Activated CD8-positive, alpha-beta T cell treated with anti-CD3 and anti-CD28 coated beads, Interleukin-2, amount 10 ng/mL, durations not matched to agents 7 days and 5 days (primary cell): ENCODE measurements at places on chromosomes 2 and 18. TPM values are rescaled to one million over a fixed set of nuclear protein-coding genes. Genes with fewer than 3 reads are reported as not detected.

GRCh38 chr2:24512831-24513230, 21.8 kb downstream of the NCOA1 start:
- no peaks in the 10 kb centered on the region for H3K36me3 ChIP-seq
- no peak for DNase-seq
- H3K27ac ChIP-seq: no peak overlapping the region

DNA sequence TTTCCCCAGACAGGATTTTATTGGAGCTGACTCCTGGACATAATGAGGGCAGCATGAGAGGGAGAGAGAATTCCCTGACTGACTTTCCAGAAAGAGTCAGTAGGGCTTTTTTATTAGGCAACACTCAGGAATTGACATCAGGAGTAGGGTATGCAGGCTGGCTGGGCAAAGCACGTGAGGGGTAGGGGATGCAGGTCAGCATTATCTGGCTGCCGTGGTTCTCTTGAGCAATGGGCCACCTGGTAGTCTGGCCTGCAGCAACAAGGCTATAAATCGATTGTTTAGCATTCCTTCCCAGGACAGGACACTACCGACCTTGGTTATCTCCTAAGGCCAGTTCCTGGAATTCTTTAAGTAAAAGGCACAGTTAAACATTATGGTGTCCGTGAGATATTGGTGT, 160.8 kb upstream of the AGAP1 start:
- H3K27ac ChIP-seq: no peak overlapping the region
- no peak overlapping the region for H3K4me3 ChIP-seq
- no peak for DNase-seq
- H3K4me1 ChIP-seq: no peaks in the 10 kb centered on the region
- no peaks in the 10 kb centered on the region for H3K27me3 ChIP-seq
- H3K36me3 ChIP-seq: no peaks in the 10 kb centered on the region

- no peak for DNase-seq
- H3K27me3 ChIP-seq: peaks cover 6% of the 10 kb centered on the region
- H3K27ac ChIP-seq: no peak overlapping the region
- H3K4me1 ChIP-seq: no peaks in the 10 kb centered on the region
- no peak overlapping the region for H3K4me3 ChIP-seq
Measured at GRCh38 chr2:74314107-74314506, 29.1 kb downstream of the SLC4A5 start.

DNA sequence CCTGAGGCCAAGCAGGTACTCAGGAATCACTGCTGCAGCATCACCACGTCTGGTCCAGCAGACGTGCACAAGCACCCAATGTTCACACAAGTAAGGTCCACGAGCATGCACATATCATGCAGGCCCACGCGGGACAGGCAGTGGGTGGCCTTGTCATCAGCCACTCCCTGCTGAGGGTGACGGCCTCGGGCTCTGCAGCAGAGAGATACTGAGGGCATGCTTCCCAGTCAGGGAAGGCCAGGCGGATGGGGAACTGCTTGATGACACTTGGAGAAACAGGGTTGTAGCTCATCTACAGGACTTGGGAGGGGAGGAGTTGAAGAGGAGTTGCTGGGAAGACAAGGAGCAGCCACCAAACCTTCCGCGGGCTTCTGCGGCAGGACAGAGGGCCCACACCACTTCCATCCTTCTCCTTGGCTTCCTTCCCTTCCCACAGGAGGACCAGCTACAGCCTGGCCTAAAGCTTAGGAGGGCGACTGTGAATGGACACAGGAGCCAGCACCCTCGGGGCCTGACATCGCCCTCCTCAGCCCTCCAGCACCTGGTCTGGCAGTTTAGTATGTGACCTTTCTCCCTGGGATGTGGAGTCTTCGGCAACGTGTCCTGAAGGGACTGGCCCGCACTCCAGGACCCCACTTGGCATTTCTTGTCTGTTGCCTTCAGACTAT, 15.2 kb downstream of the MFSD2B start:
- DNase-seq: no peak
- no peaks in the 10 kb centered on the region for H3K27me3 ChIP-seq
- peaks cover 15% of the 10 kb centered on the region for H3K36me3 ChIP-seq
- H3K4me1 ChIP-seq: peaks cover 1% of the 10 kb centered on the region
- H3K4me3 ChIP-seq: no peak overlapping the region

DNA sequence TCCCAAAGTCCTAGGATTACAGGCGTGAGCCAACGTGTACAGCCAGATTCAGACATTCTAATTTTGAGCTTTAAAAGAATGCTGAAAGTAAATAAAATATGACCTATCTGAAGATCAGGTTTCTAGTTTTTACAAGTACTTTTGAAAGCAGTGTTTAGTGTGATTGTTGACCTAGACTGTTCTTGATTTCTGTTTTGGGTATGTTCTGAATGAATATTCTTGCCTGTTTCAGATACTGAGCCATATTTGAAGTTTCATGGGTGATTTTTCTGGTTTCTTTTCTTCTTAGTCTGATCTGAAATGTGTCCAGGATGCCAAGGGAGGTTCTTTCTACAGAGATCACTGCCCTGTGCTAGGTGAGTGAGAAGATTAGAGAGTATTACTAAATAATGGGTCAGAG, 37.2 kb downstream of the MIB1 start:
- DNase-seq: no peak
- peaks cover 37% of the 10 kb centered on the region for H3K36me3 ChIP-seq
- H3K27ac ChIP-seq: no peak overlapping the region
- H3K4me3 ChIP-seq: no peak overlapping the region
- no peaks in the 10 kb centered on the region for H3K27me3 ChIP-seq

PSMG2 gene
- total RNA-seq: 104 TPM
